ENCODE measurements at places on chromosomes 1 and 21.

GRCh38 chr1:214824763-214825162 is 221.8 kb downstream of the CENPF start:
- DNase-seq: no peak

DNA sequence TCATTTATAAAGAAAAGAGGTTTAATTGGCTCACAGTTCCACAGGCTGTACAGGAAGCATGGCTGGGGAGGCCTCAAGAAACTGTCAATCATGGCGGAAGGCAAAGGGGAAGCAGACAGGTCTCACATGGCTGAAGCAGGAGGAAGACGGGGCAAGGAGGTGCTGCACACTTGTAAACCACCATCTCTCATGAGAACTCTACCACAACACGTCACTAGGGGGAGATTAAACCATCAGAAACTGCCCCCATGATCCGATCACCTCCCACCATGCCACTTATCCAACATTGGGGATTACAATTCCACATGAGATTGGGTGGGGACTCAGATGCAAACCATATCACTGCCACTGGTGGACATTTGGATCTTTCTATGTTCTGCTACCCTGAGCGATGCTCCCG is 351.4 kb downstream of the NPHP4 start:
- DNase-seq: no peak

- no peak for DNase-seq
Measured at GRCh38 chr1:43994071-43994470, 2.7 kb downstream of the CCDC24 start.

DNA sequence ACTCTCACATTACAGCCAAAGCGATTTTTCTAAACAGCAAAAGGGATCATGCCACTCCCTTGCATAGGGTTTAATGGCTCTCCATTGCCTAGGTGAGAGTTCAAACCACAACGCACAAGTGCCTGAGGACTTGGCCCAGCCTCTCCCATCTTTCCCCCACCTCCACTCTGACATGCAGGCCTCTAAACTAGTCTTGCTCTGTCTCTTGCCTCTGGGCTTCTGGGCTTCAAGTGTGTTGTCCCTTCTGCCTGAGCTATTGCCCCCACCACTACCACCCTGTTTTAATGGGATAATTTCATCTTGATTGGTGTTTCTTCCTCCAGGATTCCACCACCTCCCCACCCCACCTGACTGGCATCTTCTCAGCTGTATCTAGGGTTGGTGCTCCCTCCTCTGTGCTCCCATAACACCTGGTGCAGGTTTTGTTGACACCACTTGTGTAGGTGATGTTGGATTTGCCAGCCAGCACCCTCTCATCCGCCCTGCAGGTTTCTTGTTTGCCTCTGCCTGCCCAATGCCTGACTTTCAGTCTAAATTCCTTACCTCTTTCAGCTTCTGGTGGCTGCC is 2.7 kb upstream of the ZBTB21 start:
- DNase-seq: no peak

DNA sequence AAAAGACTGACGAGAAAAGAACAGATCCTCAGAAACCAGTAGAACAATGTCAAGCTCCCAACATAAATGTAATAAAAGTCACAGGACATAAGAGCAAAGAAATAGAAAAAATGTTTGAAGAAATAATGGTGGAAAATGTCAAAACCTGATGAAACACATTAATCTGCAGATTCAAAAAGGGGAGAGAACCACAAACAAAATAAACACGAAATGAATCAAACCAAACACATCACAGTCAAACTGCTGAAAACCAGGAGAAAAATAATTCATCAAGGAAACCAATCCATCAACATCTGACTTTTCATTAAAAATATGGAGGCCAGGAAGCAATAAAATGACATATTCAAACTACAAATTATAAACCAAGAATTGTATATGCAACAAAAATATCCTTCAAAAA is 31.9 kb downstream of the TRIM33 start:
- DNase-seq: no peak

DNA sequence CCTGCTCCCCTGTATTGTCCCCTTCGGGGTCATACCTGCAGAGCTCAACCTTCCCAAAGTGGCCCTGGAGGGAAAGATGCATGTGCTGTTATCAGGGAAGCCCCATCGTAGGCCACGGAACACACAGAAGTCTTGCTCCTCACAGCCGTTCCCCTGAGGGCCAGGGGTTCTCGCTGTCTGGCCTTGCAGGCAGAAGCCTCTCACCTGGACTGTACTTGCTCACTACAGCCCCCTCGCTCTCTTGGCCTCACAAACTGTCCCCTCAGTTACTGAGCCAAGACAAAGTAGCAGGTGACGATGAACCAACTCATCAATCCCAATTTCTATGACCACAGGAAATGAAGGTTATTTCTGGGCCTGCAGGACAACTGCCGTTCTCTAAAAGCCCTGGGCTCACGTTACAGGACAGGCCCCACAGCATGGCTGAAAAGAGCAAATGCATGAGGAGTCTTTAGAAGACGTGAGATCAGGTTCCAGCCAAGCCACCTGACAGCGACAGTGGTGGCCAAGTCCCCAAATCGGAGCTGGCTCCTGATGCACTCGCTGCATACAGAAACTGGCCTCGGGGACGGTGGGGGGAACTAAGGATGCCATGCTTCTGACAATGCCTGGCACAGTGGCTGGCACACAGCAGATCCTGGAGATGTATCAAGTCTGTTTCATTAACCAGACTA is 95.0 kb downstream of the RAVER2 start:
- DNase-seq: no peak

DNA sequence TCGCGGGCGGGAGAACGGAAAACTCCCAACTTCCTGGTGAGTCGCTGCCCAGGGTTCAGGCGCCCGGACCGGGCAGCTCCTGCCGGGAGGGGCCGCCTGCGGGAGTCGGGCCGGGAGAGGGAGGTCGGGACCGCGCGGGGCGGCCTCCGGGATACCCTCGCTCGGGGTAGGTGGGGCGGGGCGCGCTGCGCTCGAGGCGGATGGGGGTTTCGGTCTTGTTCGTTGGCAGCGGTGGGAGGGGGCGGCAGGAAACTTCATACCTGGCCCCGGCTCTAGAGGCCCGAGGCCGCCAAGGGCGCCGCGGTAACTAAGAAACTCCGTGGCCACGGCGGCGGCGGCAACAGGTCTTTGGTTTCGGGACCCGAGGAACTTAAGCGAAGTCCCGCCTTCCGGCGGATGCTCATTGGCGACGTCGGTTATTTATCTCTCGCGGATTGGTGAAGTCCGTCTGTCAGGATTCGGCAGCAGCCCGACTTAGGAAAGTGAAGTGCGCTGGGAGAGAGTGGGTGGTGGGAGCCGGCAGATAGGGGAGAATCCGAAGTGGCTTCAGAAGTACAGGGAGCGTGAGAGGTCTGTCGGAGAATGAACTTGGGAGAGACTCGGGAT is 546 bp downstream of the NEK7 start:
- peak; percentile 72 for DNase-seq

Data from effector CD8-positive, alpha-beta T cell (primary cell).